ENCODE measurements at places on chromosomes 12 and 14.

DNA sequence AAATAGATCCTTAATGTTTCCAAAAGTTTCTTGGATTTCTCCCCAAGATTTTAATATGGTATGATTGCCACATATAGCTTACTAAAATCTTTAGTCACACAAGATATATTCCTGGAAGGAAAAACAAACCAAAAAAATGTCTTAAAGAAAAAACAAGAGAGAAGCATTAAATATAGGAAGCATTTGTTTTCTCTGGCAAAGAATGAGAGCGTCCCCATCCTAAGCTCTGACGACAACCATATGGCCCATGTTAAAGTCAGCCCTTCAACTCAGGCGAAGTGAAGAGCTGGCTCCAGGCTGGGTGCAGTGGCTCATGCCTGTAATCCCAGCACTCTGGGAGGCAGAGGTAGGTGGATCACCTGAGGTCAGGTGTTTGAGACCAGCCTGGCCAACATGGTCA, 35.6 kb downstream of the GCH1 start:
- no peak for DNase-seq

- DNase-seq: no peak
Observed at GRCh38 chr12:8035440-8036010, 3.0 kb downstream of the FOXJ2 start.

DNA sequence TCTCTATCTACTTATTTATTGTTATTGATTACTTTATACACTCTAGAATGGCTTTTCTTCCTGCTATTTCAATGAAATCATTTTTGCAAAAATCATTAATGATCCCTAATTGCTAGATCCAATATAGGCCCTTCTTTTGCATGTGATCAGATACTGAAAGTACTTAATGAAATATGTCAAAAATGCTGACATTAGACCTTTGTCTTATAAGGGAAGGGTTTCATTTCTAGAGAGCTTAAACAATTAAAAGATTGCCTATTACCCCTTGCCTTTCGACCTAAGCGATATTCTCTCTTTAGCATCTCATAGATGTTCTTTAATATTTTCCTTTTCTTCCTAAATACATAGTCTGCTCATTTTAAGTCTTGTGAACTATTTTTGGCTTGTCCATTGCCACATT, 101.1 kb downstream of the KTN1 start:
- DNase-seq: no peak

GRCh38 chr12:88960213-88960878, 380.1 kb upstream of the KITLG start:
- DNase-seq: peak; percentile 47

DNA sequence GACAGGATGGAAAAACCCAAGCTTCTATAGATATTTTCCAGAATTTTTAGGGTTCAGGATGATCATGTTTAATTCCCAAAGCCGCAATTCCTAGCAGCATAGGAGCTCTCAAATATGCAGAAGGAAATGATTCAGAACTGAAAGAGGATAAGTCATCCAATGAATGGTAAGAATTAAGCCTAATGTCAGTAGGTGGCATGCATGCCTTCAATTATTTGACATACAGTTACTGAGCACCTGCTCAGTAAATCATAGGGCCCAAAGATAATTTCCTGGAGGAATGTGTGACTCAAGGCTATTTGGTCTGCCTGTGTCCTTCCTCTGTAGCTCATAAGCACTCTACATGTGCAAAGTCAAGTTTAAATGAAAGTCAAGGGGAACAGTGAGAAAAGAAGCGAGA, 116.8 kb upstream of the SLC38A4 start:
- DNase-seq: peak; percentile 89

- DNase-seq: peak; percentile 10
Observed at GRCh38 chr14:65074449-65075150, 27.7 kb downstream of the MAX start.

GRCh38 chr12:49037111-49037946, 18.8 kb upstream of the PRKAG1 start:
- no peak for DNase-seq

DNA sequence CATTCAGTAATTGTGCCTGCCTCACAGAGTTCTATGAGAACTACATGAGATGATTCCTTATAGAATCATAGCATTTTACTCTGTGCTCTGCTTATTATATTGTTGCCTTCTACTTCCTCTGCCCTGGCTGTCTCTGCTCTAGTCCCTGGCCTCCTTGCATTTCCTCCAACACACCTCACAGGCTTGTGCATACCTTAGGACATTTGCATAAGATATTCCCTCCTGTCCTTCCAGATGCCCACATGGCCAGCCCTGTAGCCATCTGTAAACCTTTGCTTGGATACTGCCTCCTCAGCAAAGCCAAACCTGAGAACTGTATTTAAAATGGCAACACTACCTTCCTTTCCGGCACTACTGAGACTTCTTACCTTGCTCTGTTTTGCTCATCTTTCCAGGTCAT, 453.6 kb downstream of the NELL2 start:
- no peak for DNase-seq
